ENCODE measurements at places on chromosomes 6 and 20.

DNA sequence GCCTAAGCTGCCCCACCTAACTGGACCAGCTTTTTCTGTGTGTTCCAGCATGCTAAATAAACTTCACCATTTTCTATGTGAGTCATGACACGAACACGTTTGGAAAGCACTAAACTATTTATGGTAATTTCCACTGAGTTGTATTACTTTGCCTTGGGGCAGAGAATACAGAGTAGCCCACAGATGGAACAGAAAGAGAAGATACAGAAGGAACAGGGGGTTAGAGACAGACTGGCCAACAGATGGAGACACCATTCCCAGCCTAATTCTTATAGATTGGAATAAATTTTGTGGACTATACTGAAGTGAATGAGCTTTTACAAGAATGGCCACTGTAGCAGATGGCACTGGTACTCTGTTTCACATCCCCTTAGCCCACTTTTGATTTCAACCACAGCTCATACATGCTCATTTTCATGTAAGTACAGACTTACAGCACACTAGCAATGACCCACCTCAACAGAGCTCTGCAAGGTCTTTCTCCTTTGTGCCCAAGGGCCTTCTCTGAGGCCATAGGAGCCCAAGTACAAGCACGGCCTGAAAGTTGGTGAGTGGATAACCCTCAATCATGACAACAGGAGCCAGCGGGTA, 13.1 kb upstream of the NT5DC1 start:
- DNase-seq: no peak

DNA sequence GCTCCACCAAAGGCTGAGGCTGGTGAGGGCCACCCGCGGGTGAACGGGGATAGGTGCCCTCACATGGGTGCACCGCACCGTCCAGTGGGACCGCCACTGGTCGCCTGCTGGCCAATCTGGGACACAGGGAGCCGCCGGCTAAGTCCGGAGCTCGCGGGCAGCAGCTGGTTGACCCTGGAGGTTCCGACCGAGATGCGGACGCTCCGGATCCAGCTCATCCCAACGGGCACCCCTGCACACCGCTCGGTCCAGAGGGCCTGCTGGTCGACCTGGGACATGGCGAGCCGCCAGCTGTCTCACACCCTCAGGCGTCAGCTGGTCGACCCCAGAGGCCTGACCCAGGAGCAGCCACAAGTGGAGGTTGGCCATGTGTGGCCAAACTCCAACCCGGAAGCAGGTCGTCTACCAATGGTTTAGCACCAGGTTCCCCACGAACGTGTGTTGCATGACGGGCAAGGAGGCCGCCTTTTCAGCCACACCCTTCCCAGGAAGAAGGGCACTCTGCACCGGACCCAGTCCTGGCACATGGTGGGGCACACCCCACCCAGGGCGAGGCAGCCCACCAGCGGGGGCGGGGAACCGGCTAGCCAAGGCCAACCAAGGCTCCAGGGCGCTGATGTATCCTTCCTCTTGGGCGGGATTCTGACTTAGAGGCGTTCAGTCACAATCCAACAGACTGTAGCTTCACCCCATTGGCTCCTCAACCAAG, 746.0 kb upstream of the DEFB115 start:
- no peak for DNase-seq

DNA sequence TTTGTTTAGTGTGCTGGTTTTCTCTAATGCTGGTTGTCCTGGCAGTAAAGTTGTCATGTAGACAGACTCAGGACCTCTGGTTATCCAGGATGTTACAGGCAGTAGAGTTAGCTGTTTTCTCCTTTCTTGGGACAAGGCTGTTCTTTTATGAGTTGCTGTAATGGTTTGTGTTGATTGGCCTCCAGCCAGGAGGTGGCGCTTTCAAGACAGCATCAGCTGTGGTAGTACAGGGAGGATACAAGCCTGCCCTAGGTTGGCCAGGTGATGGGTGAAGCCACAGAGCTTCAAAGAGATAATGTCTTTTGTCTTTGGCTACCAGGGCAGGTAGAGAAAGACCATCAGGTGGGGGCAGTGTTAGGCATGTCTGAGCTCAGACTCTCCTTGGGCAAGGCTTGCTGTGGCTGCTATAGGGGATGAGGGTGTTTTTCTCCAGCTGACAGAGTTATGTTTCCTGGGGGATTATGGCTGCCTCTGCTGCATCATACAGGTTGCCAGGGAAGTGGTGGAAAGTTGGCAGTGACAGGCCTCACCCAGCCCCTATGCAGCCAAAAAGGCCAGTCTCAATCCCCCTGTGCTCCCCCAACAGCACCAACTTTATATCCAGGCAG, 127.2 kb upstream of the TAB2 start:
- DNase-seq: no peak

DNA sequence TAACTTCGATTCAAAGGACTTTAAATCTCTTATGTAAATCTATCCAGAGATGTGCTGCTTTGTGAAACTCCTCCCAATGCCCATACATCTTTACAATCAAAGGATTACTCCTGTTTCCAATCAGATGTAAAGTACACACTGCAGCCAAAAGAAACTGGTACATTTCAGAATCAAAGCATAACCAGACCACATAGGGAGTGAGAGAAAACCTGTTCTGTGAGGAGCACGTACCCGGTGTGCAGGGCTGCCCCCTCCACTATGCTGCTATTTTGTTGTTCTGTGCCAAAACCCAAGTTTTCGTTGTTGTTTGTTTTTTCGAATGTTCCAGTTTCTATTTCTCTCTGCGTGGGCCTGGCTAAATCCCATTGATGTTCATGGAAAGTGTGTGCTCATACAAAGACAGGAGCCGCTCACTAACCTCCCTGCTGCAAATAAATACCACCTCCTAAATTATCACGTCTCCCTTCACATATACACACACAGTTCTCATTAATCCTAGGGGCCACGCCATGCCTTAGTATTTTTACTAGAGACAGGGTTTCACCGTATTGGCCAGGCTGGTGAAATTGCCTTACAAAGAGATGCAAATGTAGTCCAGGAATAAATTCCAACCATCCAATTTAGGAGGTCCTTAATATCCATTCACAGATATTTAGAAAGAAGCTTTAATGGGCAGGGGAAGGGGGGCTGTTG, 52.9 kb downstream of the ATP9A start:
- no peak for DNase-seq

- no peak for DNase-seq
Measured at GRCh38 chr6:166525567-166525966, 60.9 kb downstream of the RAMACL start.

Data from COR-L47 (cell line).